ENCODE measurements at places on chromosomes 5 and 9.

DNA sequence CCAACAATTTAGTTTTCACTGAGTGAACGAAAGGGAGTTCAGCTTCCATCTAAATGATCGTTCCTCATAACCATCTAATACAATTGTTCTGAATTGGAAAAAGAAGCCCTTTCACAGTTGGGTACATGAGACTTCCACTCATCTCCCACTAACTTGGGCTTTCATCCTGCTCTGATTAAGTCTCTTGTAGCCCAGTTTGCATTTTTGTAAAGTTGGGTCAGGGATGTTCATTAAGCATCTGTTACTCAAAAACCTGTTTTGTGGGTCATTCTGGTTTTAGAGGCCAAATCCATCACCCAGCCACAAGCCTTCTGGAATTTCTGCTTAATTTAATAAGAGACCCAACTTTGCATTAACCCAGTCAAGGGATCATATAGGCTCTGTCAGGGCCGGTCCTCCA is 385.3 kb downstream of the BNC2 start:
- no peak for DNase-seq

DNA sequence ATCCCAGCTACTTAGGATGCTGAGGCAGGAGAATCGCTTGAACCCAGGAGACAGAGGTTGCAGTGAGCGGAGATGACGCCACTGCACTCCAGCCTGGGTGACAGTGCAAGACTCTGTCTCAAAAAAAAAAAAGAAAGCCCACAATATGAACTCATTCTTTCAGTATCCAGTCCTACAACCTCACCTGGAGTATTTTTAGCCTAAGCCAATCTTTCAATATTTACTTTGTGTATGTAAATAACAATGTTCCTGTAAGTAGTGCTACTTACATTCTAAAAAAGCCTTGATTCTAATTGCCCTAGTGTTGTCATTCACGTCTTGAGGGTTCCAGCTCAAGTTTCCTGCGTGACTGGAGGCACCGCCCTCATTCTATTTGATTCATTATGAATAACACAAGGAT is 62.0 kb downstream of the BHMT start:
- DNase-seq: no peak

DNA sequence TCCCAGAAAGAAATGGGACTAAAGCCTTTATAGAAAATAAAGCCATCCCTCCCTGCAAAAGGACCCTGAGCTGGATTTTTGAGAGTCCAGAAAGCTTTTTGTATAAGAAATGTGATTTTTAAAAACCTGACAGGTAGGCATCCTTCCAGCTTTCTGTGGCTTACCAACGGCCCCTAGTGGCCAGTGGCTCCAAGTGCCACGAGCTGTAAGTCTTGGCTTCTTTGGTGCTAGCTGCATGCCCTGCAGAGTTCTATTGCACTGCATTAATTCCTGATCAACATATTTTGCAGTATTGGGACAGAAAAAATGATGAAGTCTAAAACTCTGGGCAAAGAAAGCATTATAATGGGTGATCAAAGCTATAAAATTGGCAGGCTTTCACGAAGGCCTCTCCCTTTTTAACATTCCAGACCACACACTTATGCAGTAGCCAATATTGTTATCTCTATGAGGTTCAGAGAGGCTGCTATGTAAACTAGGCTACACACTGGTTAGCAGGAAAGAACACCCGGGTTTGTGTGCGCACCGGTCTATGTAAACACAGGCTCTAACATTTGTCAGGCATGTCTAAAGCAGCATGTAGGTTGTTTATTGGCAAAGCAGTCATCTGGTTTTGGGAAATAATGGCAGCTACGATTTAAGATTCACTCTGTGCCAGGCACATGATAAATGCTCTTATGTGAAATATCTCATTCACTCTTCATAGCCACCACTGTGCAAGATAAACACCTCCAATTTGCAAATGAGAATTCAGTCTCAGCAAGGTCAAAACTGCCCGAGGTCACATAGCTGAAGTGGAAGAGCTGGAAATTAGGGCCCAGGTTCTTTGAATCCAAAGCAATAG is 55.2 kb downstream of the NMUR2 start:
- peak; percentile 5 for DNase-seq

GRCh38 chr5:83780699-83781350 is 60.2 kb upstream of the HAPLN1 start:
- DNase-seq: no peak

- DNase-seq: no peak
Observed at GRCh38 chr5:2091921-2092320, 209.2 kb upstream of the IRX4 start.

- no peak for DNase-seq
Observed at GRCh38 chr5:151642472-151643140, 44.1 kb downstream of the SPARC start.

DNA sequence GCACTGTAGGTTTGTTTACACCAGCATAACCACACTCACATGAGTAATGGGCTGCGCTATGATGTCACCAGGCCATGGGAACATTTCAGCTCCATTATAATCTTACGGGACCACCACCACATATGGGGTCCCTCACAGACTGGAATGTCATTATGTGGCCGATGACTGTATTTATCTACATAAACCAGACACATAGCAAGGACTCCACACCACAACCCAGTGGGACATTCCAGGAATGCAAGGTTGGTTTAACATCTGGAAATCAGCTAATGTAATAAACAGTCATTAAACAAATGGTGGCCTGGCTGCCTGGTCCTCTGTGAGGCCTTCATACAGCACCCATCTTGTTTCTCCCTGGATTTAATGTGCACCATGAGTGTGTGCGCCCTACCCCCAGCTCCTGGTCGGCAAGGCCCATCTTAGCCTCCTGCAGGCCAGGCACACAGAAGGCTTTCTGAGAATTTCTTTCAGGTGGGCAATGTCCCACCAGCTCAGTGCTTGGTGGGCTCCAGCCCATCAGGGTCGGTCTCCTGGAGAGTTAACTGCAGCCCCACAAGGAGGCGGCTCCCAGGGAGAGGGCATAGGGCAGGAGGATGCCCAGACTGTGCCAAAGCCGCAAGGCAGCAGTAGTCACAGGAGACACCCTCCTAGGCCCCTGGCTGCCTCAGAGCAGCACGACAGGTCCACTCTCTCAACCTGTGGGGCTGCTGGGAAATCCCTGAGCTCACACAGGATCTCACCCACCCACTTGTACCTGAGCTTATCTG is 35.9 kb upstream of the SARDH start:
- DNase-seq: no peak

DNA sequence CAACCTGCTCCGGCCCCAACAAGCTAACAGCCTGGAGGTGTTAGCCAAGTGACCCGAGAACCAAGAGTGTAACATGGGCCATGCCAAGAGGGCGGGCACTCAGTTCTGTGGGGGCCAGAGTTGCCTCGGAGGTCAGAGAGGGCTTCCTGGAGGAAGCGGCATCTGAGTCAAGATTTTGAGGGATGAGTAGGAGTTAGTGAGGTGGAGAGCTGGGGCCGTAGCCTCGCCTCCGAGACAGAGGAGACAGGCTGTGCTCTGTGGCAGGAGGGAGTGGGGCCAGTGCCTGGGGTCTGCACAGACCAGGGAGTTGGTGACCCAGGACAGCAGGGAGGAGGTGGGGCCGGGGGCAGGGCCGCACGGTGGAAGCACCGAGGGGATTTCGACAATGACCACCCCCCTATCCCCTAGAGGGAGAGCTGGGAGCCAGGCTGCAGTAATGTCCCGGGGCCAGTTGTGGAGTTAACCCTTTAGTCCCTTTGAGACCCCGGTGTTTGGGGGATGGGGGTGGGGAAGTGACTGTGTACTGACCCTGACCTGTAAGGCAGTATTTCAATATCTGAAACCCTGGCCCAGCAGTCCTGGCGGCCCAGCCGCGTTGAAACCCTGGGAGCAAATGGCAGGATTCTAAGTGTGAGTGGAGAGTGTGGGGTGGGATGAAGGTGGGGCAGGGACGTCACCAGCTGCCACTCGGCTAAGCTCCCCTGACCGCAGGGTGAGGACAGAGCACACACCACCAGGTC is 148.7 kb upstream of the COL5A1 start:
- DNase-seq: no peak

GRCh38 chr5:110757118-110757729 is 18.4 kb downstream of the SLC25A46 start:
- no peak for DNase-seq

DNA sequence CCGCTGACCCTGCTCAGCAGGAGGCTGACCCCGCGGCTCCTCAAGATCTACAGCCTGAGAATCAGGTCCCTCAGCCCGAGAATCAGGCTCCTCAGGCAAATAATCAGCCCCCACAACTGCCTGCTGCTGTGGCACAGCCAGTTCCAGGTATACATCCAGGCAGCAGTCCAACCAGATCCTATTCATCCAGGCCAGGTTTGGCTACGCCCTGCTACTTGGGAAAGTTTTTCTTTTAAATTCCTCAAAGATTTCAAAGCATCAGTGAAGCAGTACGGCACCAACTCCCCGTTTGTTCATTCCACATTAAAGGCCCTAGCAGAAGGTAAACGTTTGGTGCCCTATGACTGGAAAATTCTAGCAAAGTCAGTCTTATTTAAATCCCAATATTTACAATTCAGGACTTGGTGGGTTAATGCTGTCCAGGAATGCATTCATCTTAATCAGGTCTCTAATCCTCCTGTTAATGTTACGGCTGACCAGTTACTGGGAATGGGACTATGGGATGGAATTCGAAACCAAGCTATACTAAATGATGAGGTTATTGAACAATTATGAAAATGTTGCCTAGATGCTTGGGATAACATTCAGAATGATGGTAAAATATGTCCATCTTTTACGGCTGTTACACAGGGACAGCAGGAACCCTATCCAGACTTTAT is 102.3 kb downstream of the SYK start:
- no peak for DNase-seq

- DNase-seq: no peak
Observed at GRCh38 chr5:157216391-157217142, 35.9 kb downstream of the ITK start.

- peak; percentile 74 for DNase-seq
Observed at GRCh38 chr9:137030538-137031527, 1.1 kb downstream of the FUT7 start.

GRCh38 chr5:118548761-118549720 is 439.3 kb downstream of the DTWD2 start:
- no peak for DNase-seq

DNA sequence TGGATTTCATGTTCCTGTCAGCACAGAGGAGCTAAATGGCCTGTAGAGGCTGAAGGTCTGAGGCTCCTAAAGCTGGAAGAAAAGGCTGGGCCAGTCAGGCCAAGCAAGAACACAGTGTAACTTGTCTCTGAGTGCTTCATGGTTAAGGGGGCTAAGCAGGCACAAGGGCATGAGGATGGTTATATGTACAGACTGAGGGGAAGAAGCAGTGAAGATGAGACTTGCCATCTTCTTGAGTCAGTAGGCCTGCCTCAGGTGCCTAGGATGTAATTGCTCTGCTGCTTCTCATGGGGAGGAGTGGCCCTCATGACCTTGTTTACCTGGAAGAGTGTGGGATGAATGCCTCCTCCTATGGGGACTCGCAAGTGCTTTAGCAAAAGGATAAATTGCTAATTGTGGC is 8.7 kb upstream of the PSMD5 start:
- DNase-seq: no peak

- no peak for DNase-seq
Observed at GRCh38 chr5:31573494-31574142, 41.5 kb downstream of the C5orf22 start.

GRCh38 chr9:20640331-20641187 is 18.3 kb upstream of the MLLT3 start:
- peak; percentile 70 for DNase-seq

- no peak for DNase-seq
Observed at GRCh38 chr9:78590068-78590467, 293.1 kb downstream of the PSAT1 start.

DNA sequence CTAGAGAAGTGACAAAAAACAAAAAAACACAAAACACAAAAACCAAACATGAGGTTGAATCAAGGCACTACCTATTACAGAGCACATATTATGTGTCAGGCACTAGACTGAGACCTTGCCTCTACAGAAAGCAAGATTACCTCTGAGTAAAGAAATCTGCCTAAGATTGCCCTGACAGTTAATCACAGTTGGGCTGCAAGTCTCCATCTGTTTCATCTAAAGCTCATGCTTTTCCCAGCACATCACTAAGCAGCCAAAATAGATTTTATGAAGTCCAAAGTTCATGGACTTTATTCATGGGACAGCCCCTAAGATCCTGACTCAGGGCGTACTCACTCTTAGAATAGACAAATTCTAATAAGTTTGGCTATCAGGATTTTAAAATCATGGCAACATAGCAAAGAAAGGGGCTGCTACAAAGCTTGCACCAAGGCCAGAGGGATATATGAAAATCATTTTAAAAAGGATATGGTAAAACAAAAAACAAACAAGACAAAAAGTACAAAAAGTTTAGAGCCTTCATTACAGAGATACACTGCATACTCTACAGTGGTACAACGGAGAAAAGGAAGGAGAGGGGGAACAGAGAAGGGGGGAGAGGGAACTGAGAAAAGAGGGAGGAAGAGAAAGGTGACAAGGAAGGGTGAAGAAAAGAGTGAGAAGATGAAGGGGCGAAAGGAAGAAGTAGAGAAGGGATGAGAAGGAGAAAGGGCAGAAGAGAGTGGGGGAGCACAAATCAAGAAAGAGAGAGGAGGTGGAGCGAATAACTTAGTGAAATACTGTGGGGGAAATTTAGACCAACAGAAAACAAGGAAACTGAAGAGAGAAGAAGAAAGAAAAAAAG is 58.2 kb downstream of the RICTOR start:
- no peak for DNase-seq

All from activated naive CD4-positive, alpha-beta T cell treated with Interleukin-2 at 50 U/mL for 16 hours (primary cell).